Thyroid gland (tissue), 4 donors: ENCODE measurements at places on chromosomes 12 and 14. TPM values are rescaled to one million over a fixed set of nuclear protein-coding genes. Genes with fewer than 3 reads are reported as not detected.

The RNU7-1 gene
- total RNA-seq: not detected

The ARHGAP9 gene
- 4.0 TPM for total RNA-seq

The CEP290 gene
- 42.6 TPM for total RNA-seq

The ISM2 gene
- not detected for total RNA-seq

The TSHR gene
- total RNA-seq: 711 TPM

The TAS2R20 gene
- total RNA-seq: 6.2 TPM

The RTL1 gene
- total RNA-seq: not detected

The KIF26A gene
- 6.2 TPM for total RNA-seq

The RIPK3 gene
- total RNA-seq: 12.4 TPM

The BBOF1 gene
- total RNA-seq: 21.5 TPM

The PPM1H gene
- total RNA-seq: 3.9 TPM

The NR1H4 gene
- not detected for total RNA-seq

The FAM90A1 gene
- not detected for total RNA-seq

The INSM2 gene
- not detected for total RNA-seq

The SERPINA12 gene
- not detected for total RNA-seq

The DYRK4 gene
- 46.5 TPM for total RNA-seq

The E2F7 gene
- total RNA-seq: 4.6 TPM

The SMCO3 gene
- 0.83 TPM for total RNA-seq

The LYSET gene
- total RNA-seq: 8.9 TPM

The ASCL1 gene
- total RNA-seq: not detected

The ADAM21 gene
- not detected for total RNA-seq

The GLI1 gene
- total RNA-seq: not detected

The RAPGEF3 gene
- 178 TPM for total RNA-seq

The KRT72 gene
- not detected for total RNA-seq

The LIMA1 gene
- total RNA-seq: 67.7 TPM

The MUCL1 gene
- not detected for total RNA-seq

The PLEK2 gene
- 66.2 TPM for total RNA-seq

The PAWR gene
- total RNA-seq: 125 TPM

The KLRC2 gene
- total RNA-seq: 0.54 TPM
